ENCODE measurements at places on chromosomes 7 and 10.

GRCh38 chr7:95690367-95690947 lies 81.9 kb upstream of the DYNC1I1 start:
- DNase-seq, result peak; percentile 54

- DNase-seq, result peak; percentile 56
Observed at GRCh38 chr7:121366852-121367431, 29.2 kb downstream of the FAM3C start.

DNA sequence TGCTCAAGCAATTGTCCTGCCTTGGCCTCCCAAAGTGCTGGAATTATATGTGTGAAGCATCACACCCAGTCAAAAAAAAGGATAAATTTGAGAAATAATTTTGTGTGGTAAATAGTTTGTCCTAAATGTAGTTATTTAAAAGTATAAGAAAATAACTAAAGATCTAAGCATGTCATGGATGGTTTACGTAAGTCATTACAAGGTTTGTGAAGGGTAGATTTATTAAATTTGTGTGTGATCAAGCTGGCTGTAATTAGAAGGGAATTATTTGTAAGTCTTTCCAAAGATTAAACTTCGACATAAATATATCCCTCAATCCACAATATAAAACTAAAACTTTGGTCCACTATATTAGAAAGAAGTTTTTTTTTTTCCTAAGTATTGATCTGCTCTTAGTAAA lies 28.6 kb downstream of the ORC5 start:
- DNase-seq, result no peak

GRCh38 chr10:4073912-4074311 lies 288.9 kb upstream of the KLF6 start:
- no peak for DNase-seq

DNA sequence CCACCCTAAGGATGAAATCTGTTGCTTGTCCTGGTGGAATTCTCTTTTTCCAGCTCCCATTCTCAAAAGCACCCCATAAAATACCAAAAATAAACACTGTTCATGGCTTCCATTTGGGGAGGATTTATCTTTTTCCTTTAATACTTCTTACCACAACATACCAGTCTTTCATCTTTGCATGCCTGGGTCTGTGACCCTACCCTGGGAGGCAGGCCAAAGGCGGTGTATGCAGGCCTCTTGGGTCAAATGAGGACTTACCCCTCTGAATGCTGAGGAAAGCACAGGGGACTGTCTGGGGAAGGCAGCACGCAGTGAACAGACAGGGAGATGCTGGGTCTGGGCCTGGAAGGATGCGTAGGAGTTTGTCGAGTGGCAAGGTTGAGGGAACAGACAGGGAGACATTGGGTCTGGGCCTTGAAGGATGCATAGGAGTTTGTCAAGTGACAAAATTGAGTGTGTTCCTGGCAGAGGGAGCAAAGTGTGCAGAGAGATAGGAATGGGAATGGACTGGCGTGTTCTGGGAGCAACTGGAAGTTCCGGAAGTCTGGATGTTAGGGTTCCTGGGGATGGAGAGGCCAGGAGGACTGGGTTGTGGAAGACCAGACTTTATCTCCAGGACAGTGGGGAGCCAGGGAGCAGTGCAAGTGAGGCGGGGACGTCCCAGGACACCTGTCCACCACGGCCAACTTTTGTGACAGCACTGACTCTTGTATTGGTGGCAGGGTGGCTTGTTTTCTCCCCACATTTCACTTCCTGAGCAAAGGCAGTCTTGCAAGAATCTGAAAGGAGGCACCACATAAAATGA lies 40.8 kb downstream of the MYL10 start:
- DNase-seq, result no peak

DNA sequence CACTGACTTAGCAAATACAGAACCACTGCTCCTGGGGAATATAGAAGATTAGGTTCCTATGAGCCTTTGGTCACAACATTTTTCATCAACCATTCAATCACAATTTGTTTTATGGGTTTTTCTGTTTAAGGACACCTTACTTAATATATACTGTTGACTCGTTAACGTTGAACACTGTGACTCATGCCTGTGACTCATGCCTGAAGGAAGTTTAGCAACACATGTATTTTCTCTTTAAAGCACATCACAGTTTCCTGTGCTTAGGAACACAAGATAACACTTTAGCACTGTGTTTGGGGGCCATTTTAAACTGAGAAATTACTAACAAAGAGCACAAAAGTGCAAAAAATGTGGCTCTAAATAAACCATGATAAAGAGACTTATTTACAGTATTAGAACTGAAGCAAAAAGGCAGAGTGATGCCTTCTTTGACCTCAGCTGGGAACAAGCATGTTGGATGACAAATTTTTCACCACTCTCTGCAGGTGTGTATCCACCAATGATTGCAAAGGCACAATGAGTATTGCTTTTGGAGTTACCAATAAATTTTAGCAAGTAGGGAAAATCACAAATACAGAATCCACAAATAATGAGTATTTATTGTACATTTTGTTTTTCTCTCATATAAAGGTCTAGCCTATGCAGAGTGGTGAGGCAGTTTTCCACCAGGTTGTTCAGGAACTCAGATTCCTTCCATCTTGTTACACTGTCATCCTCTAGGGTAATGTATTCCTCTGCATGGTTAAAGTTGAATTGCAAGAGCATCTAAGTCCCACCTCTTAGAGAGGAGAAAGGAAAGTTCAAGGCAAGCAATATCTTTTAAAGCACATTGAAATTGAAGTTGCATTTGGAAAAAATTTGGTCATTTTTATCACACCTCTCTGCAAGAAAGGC lies 7.3 kb downstream of the FGFBP3 start:
- DNase-seq, result no peak

- peak; percentile 89 for DNase-seq
Observed at GRCh38 chr10:91006752-91007346, 86.0 kb upstream of the ANKRD1 start.

- DNase-seq, result no peak
Observed at GRCh38 chr7:47609803-47610452, 28.0 kb upstream of the TNS3 start.

GRCh38 chr7:16874066-16874465 lies 7.7 kb downstream of the AGR3 start:
- no peak for DNase-seq

DNA sequence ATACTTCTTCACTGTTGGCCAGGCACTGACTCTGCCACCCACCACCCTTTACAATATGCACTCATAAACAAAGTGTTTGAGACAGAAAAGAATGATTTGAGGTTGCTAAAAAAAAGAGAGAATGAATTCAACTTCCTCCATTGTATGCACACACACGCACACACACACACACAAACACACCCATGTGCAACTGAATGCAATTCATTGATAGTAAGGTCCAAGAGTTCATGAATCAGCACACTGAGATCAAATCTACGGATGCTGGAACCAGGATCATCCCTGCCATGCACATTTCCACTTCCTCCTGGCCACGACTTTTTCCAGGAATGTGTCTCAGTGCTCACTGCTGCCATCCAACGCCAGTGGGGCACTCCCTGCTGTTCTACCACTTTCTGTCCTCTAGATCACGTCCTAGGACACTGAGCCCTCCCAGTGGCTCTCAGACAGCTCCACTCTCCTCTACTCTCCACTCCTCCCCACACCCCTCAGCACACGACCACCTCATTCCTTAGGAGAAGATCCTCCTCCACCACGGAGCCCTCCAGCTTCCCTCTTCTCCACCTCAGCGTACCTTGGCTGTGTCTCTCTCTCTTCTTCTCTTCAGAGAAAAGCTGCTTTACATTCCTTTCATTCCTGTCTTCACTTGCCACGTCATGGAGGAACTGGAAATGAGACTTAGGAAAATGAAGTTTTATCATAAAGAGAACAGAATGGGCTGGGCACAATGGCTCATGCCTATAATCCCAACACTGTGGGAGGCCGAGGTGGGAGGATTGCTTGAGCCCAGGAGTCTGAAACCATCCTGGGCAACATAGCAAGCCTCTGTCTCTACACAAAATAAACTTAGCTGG lies 12.0 kb upstream of the TMEM213 start:
- DNase-seq, result no peak

DNA sequence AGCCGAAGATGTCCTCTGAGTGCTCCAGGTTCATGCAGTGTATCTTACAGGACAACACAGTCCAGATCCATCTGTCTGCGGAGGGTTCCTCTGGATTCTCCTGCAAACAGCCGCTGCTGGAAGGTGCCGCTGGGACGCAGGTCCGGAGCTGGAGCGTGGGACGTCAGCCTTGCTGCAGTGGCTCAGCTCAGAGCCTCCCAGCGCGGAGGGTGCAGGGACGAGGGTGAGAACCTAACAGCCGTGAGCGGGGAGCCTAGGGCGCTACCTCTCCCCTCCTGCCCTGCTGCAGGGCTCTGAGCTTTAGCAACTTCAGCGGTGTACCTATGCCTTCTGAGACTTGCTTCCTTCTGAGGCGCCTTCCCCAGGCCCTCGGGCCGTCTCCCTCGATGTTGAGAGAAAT lies 137.6 kb upstream of the TMEM72 start:
- no peak for DNase-seq

- no peak for DNase-seq
Observed at GRCh38 chr10:80700760-80701444, 163.2 kb downstream of the SH2D4B start.

DNA sequence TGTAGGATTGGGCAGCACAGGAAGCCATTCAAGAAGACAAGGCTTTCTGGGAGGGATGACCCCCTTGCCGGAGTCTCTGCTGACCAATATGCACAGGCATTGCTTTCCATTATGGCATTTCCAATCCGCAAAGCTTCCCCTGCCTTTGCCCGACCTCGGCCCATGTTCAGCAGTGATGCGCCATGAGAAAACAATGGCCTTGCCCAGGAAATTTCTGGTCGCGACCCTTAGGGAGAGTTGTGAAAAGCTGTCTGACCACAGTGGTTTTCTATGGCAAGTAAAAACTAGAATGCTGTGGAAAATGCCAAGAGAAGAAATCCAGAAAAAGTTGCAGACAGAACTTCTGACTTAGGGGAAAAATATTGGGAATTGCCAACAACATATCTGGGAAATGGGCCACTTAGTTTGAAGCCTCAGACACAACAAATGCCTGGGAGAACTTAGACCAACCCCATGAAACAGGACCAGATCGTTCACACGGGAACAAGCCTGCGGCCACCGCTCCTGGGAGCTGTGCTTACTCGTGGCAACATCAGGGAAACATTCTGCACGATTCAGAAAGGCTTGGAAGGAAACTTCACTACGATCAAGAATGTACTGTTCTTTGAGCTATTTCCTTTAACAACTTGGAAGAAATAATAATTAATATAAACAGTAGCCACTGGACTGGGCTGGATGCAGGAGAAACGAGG lies 512.4 kb downstream of the TNS3 start:
- no peak for DNase-seq

- DNase-seq, result peak; percentile 81
Observed at GRCh38 chr7:120838281-120838682, 19.7 kb downstream of the TSPAN12 start.

DNA sequence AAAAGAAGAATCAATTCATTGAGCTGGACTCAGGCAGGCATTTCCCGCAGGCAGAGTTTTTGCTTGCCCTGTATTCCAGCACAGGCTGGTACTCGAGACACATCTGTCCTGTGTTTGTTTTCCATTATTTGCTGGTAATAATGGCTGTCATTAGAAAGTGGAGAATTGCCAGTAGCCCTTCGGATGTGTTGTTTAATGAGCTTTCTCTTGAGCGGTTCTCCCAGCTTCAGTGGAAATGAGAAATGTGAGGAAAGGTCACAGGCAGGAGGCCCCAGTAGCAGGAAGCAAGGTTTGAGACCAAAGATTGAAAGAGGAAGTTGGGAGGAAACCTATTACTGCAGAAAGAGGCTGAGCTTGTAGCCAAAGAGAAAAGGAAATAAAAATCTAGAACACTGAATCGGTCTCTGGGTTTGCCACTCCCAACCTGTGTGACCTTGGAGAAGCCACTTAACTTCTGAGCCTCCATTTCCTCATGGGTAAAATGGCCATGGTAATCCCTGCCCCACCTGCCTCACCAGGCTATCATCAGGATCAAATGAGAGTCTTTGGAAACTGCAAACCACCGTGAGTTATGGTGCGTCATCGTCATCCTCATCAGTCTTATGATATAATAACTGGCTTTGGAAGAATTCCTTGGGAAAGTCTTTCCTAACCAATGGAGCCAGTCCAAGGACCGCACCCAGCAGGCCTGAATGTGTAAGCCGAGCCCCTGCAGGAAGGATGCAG lies 67.7 kb downstream of the TACR2 start:
- DNase-seq, result peak; percentile 22

DNA sequence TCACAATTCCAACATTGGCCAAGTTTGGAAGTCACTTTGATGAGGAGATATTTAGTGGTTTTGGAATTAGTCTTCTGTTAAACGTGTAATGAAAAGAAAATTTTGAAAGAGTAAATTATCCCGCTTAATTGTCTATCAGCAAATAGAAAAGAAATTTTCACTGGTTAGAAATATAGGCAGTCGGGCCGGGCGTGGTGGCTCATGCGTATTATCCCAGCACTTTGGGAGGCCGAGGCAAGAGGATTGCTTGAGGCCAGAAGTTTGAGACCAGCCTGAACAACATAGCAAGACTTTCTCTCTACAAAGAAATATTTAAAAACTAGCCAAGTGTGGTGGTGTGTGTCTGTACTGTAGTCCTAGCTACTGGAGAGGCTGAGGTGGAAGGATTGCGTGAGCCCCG lies 13.4 kb downstream of the CNTNAP2 start:
- DNase-seq, result no peak

- no peak for DNase-seq
Observed at GRCh38 chr7:77315182-77315591, 101.0 kb downstream of the GSAP start.

DNA sequence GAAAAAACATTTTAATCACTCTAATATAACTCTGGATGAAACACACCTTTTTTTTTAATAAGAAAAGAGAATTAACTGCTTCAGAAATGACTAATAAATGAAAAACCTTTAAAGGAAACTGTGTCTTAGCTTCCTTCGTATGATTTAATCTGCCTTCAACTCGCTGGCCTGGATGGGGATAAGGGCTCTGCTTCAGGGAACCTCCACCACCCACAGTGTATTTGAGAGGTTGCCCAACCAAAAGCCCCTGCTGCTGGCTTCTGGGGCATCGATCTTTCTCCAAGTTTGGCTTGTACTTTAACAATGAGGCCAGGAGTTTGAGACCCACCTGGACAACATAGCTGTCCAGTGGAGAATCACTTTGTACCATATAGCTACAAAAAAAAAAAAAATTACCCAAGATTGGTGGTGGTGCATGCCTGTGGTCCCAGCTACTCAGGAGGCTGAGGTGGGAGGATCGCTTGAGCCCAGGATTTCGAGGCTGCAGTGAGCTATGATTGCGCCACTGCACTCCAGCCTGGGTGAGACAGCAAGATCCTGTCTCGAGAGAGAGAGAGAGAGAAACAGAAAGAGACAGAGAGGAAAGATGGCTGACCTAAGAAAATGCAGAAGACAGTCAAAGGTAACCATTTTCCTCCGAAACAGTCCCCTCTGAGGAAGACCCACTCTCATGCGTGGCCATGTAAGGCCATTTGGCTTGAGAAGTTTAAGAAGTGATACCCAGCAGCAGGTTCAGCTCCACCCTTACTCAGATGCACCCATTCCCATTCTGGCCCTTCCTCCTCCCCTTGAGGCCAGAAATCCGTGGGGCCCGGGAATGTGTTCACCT lies 13.6 kb upstream of the LIMK1 start:
- no peak for DNase-seq

- peak; percentile 42 for DNase-seq
Observed at GRCh38 chr7:77326131-77326530, 90.0 kb downstream of the GSAP start.

- no peak for DNase-seq
Observed at GRCh38 chr10:24343686-24344085, 134.7 kb downstream of the KIAA1217 start.

- DNase-seq, result no peak
Observed at GRCh38 chr7:23418046-23418445, 52.2 kb downstream of the IGF2BP3 start.

- DNase-seq, result peak; percentile 24
Observed at GRCh38 chr7:54841772-54842697, 83.0 kb upstream of the SEC61G start.
